ENCODE measurements at places on chromosomes 1 and 21.

- DNase-seq, result no peak
Measured at GRCh38 chr1:40640314-40641076, 25.0 kb downstream of the RIMS3 start.

DNA sequence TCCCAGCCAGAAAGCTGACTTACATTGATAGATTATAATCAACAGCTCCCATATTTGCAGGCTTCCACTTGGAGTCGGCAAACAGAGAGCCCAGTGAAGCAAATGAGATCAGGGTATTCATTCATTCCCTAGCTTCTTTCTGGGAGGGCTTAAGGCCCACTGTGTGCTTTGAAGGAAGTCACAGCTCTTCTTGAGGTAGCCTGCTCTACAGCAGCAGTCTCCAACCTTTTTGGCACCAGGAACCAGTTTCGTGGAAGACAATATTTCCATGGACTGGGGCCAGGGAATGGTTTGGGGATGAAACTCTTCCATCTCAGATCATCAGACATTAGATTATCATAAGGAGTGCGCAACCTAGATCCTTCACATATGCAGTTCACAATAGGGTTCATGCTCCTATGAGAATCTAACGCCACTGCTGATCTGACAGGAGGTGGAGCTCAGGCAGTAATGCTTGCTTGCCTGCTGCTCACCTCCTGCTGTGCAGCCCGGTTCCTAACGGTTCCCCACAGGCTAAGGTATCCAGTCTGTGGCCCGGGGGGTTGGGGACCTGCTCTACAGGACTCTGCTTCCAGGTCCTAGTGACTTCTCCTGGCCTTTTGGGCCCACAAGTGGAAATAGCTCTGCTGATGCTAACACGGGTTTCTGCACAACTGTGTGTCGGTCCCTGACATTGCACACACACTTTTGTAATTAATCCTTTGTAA, 13.7 kb upstream of the ADAM30 start:
- no peak for DNase-seq

- DNase-seq, result no peak
Measured at GRCh38 chr1:46425726-46426125, 31.6 kb downstream of the FAAH start.

- no peak for DNase-seq
Measured at GRCh38 chr21:37430184-37430821, 63.7 kb downstream of the DYRK1A start.

- no peak for DNase-seq
Measured at GRCh38 chr1:10765734-10766478, 30.5 kb downstream of the CASZ1 start.

All from inflammatory macrophage treated with lipopolysaccharide for 4 hours (primary cell).